ENCODE measurements at places on chromosomes 7 and 10.
A peak's percentile ranks its signal among the peaks of the same experiment; 100 is the strongest.

GRCh38 chr10:1978584-1978983 is 241.3 kb upstream of the ADARB2 start:
- no peak for DNase-seq

- no peak for DNase-seq
Observed at GRCh38 chr7:54960517-54960916, 58.3 kb upstream of the EGFR start.

DNA sequence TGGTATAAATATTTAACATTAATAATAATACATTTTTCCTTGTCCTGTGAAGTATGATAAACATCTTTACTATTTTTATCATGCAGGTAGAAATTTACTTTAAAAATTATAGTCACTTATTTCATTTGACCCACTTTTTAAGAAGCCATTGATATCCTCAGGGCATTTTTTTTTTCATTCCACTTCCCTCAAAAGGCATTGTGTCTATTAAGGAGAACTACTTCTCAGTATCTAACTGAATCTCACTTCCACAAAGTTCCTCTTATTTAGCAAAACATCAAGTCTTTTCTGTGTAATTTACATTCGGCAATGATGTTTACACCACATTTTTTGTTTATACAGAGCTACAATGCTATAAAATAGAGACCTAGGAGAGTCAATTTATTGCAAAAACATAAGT is 388.2 kb upstream of the AKR1E2 start:
- no peak for DNase-seq

- DNase-seq = no peak
Observed at GRCh38 chr7:94350734-94351133, 44.0 kb upstream of the COL1A2 start.

- DNase-seq = no peak
Observed at GRCh38 chr10:79001082-79001885, 67.5 kb upstream of the ZMIZ1 start.

DNA sequence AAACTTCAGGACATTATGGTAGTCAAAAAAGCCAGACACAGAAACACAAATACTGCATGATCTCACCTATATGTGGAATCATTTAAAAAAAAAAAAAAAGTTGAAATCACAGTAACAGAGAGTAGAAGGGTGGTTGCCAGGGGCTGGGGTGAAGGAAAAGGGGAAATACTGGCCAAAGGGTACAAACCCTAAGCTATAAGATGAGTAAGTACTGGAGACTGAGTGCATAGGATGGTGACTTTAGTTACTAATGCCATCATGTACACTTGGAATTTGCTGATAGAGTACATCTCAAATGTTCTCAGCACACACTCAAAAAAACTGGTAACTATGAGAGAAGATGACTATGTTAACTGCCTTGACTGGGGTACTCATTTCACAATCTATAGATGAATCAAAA is 39.9 kb downstream of the JCAD start:
- DNase-seq = no peak

DNA sequence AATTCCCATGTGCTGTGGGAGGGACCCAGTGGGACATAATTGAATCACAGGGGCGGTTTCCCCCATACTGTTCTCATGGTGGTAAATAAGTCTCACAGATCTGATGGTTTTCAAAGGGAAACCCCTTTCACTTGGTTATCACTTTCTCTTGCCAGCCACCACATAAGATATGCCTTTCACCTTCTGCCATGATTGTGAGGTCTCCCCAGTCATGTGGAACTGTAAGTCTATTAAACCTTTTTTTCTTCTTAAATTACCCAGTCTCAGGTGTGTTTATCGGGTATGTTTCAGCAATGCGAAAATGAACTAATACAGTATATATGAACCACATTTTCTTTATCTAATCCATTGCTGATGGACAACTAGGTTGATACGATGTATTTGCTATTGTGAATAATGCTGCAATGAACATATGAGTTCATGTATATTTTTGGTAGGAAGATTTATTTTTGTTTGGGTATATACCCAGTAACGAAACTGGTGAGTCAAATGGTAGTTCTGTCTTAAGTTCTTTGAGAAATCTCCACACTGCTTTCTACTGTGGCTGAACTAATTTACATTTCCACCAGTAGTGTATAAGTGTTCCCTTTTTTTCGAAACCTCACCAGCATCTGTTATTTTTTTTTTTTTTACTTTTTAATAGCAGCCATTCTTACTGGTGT is 70.0 kb upstream of the HGF start:
- no peak for DNase-seq

DNA sequence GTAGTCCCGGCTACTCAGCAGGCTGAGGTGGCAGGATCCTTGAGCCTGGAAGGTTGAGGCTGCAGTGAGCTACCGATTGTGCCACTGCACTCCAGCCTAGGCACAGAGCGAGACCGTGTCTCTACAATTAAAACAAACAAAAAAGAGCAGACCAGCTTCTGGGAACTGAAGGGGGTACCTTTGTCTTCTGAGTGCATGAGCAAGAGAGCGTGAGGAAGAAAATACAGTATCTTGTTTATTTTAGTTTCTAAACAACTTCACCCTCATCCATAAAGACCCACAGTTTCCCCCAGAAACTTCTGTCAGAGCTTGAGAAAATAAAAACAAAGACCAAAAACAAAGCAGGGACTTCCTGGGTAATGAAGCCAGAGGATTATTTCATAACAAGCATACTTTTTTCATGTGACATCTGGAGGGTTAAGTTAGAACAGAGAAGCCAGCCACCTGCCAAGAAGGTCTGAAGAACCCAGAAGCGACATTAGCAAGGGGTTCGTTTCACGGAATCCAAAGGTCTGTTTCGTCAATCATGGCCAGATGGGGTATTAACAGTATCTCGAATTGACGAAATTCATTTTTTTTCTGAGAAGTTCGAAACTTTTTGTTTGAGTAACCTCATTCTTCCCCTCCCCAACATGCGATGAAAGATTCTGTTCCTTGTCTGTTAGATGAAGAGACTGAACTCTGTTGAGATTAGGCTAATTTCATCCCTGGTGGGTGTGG is 10.2 kb upstream of the IL2RA start:
- DNase-seq = peak; percentile 55

- DNase-seq = no peak
Observed at GRCh38 chr7:73582664-73583202, 4.4 kb upstream of the TBL2 start.

GRCh38 chr7:78523930-78524329 is 725.4 kb downstream of the PHTF2 start:
- no peak for DNase-seq

- no peak for DNase-seq
Observed at GRCh38 chr7:92645114-92646061, 55.2 kb upstream of the FAM133B start.

DNA sequence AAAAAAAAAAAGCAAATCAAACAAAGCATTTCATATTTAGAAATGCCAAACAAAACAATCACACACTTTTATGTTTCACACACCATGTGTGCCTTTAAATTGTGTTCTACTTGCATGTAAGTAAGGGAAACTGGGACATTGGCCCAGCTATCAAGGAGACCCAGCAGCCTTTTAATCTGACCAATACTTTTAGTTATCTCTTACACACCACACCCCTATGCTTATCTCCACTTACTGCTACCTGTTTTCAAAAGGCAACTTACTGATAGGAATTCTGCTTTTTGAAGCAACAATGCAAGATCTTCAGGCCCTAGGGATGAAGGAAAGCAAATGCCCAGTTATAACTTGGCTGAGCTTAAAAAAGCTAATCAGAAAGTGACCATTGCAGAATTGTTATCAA is 1244.8 kb upstream of the SORCS1 start:
- no peak for DNase-seq

- DNase-seq = no peak
Observed at GRCh38 chr10:62183857-62184795, 84.5 kb downstream of the RTKN2 start.

GRCh38 chr7:119665796-119666195 is 607.2 kb upstream of the KCND2 start:
- DNase-seq = no peak

DNA sequence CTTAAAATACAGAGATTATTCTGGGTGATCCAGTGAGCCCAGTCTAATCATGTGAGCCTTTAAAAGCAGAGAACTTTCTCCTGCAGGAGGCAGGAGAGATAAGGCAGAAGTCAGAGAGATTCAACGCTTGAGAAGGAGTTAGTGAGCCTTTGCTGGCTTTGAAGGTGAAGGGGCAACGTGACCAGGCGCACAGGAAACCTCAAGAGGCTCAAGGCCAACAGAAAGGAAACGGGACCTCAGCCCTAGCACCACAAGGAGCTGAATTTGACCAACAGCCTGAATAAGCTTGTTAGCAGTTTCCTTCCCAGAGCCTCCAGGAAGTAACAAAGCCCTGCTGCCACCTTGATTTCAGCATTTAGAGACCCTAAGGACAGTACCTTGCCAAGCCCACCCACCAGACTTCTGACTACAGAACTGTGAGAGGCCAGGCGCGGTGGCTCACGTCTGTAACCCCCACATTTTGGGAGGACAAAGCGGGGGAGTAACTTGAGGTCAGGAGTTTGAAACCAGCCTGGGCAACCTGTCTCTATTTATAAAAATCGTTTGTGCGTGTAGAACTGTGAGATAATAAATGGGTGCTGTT is 87.3 kb upstream of the KAT6B start:
- DNase-seq = peak; percentile 37

DNA sequence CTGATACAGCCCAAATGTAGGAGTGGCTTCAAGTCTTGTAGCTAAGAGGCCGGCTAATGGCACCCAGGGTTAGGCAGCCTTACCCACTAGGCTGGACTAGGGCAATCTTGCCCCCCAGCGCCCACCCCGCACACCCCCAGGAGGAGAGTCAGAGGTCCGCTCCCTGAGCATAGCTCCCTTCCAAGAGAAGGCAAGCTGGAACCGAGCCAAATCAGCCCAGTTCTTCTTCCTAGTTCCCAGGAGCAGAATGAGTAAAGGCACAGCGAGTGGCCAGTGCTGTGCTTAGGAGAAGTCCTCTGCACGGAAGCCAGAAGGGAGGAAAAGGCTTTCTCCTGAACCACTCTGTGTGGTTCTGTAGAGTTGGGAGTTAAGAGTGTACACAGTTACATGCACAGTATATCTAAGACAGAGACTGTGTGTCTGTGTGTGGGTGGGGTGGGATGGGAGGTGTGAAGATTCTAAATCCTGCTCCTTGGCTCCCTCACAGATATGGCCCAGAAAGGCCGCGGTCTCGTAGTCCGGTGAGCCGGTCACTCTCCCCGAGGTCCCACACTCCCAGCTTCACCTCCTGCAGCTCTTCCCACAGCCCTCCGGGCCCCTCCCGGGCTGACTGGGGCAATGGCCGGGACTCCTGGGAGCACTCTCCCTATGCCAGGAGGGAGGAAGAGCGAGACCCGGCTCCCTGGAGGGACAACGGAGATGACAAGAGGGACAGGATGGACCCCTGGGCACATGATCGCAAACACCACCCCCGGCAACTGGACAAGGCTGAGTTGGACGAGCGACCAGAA is 59.7 kb upstream of the PDCD4 start:
- DNase-seq = no peak

GRCh38 chr7:139647085-139647484 is 123.6 kb downstream of the CLEC2L start:
- no peak for DNase-seq

DNA sequence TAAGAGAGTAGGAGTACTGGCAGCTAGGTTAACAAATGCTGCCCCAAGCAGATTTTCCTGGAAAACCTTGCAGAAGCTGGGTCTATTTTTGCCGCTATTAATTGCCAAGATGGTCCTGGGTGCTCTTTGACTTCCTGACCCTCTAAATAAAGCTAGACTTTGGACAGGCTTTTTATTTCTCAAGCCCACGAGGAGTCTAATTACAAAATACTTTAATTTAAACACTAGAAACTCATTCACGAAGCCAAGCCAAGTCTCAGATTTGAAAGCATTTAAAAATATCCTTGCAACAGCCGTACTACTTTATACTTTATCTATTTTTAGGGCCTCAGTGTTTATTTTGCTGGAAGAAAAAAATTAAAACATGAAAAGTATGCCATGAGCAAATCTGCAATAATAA is 45.1 kb downstream of the TMEM26 start:
- no peak for DNase-seq

GRCh38 chr7:462173-463103 is 57.2 kb downstream of the PDGFA start:
- DNase-seq = no peak

- DNase-seq = no peak
Observed at GRCh38 chr10:47370015-47370767, 13.9 kb downstream of the ZNF488 start.

DNA sequence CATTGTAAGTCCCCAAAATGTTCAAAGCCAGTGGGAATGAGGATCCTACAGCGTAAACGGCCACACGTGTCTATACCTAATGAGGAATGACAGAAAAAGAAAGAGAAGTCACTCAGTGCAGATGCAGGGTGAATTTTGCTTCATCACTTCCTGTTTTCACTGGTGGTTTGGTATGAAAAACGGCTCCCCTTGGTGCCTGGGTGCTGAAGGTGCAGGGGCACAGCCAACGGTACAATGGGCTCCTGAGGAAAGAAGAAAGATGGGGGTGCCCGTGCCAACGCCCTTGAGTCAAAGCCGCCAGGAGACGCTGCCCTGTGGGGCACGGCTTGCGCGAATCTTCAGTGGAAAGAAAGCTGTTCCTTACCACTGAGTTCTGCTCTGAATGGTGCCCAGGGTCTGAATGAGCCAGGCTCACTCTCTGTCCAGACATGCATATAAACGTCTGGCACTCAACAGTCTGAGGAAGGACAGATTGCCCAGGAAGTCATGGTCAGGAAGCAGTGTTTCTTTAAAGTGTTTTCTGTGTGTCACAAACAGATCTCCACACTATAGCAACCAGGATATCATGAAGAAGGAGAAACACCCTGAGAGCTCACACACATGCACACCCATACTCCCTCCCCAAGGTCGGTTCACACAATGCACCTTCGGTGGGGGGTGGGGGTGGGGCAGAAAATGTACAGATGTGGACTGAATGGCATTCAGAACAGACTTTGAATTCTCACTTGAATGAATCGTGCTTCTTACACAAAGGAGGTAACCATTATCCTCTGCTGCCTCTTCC is 105.8 kb downstream of the ELMO1 start:
- DNase-seq = peak; percentile 79

GRCh38 chr10:93482145-93482834 is at the start of gene MYOF:
Gene MYOF (minus strand): TSS chr10:93482334. CDS start chr10:93482194, 140 bp downstream.
- peak; percentile 38 for DNase-seq
